A549 treated with RU486 at 1 μM for 4 hours (cell line): ENCODE measurements at places on chromosomes 7 and 10. TPM values are rescaled to one million over a fixed set of nuclear protein-coding genes. Genes with fewer than 3 reads are reported as not detected.

MLXIPL gene
- 0.63 to 1.3 TPM (median 0.90 TPM) in 5 replicates for total RNA-seq

HECW1 gene
- 10.9 to 14.6 TPM (median 13.4 TPM) in 5 replicates for total RNA-seq

ZNF853 gene
- total RNA-seq = 1.8 to 2.9 TPM (median 2.3 TPM) in 5 replicates

ZNF316 gene
- 8.5 to 15.7 TPM (median 14.6 TPM) in 5 replicates for total RNA-seq

HOXA6 gene
- total RNA-seq = 0.98 to 2.1 TPM (median 1.5 TPM) in 5 replicates

KCNH2 gene
- 0.29 to 0.61 TPM (median 0.37 TPM) in 5 replicates for total RNA-seq

IQUB gene
- 0.03 to 0.10 TPM in 2 of 5 replicates, not detected in the others for total RNA-seq

CRYGN gene
- total RNA-seq = not detected in 5 replicates

ZNRF2 gene
- 4.1 to 8.2 TPM (median 7.3 TPM) in 5 replicates for total RNA-seq

SNX10 gene
- 2.6 to 4.9 TPM (median 4.6 TPM) in 5 replicates for total RNA-seq
